ENCODE measurements at places on chromosomes 5 and 9.

GRCh38 chr5:124825250-124825982 lies 79.0 kb upstream of the ZNF608 start:
- DNase-seq: no peak

DNA sequence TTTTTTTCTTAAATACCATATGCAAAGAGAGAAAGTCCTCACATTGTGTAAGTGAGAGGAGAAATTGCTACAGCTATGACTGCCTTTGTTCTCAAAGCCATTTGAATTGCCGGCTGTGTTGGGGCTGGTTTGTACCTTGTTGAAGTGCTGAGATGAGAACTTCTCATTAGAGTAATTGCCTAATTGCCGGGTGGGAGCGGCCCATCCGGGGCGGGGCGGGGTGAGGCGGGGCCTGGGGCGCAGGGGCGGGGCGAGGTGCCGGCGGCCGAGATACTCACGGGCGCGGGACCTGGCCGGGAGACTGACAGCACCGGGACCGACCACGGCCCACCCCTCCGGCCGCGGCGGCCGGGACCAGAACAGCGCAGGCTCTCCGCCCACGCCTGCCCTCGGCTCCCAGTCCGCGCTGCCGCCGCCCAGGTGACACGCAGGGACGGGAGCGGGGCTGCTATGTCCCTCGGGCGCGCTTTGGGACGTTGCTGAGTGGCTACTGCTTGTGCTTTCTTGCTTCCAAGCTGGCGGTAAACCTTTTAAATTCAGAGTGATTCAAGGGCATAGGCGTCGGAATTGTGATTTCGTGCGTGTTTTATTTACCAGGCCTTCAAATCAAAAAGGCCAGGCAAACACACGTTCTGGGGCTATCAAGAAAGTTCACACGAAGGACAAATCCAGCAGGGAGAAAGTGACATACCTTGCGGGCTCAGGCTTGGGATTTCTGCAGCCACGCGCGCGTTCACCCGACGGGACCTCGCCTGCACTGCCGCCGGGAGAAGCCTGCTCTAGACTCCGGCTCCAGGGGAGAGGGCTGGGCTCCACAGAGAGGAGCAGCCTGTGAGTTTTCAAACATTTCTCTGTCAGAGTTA lies 269.1 kb downstream of the FANCC start:
- peak; percentile 92 for DNase-seq

- DNase-seq: no peak
These were observed 82.7 kb downstream of the ZSWIM6 start for GRCh38 chr5:61414806-61415205.

DNA sequence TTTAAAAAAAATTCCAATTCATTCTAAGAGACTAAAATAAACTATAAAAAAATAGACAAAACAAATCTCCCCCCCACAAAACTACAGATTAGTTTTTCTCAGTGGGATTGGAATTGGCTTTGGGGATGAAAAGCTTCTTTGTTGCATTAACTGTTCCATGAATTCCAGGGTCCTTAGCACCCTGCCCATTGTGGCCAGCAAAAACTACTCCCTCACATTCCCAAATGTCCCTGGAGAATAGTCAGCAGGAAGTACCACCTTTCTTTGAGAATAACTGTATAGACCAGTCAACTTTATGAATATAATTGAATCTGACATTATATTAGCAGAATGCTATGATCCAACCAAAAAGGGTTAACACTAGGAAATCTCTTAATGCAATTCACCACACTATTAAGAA lies 147.9 kb downstream of the LPAR1 start:
- no peak for DNase-seq

- DNase-seq: no peak
These were observed 247.9 kb upstream of the TRPC7 start for GRCh38 chr5:136613230-136613629.

DNA sequence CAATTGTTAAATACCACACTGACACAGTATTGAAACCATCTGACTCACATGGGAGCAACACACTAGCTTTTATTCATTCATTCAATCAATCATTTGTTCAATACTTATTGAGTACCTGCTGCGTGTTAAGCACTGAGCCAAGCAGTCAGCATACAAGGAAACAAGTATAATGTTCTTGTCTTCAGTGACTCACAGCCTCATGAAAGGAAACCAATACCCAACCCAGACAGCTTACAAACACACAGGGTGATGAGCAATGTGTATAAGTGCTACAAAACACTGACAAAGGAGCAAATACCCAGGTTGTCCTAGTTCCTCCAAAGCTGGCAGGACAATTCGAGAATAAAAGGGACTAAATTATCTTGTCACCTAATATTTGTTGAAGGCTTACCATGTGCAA lies 67.6 kb upstream of the RASEF start:
- no peak for DNase-seq

- no peak for DNase-seq
These were observed 606.6 kb downstream of the PRELID2 start for GRCh38 chr5:145228564-145228963.

- DNase-seq: no peak
These were observed 276.3 kb downstream of the SAXO1 start for GRCh38 chr9:18756712-18757125.

DNA sequence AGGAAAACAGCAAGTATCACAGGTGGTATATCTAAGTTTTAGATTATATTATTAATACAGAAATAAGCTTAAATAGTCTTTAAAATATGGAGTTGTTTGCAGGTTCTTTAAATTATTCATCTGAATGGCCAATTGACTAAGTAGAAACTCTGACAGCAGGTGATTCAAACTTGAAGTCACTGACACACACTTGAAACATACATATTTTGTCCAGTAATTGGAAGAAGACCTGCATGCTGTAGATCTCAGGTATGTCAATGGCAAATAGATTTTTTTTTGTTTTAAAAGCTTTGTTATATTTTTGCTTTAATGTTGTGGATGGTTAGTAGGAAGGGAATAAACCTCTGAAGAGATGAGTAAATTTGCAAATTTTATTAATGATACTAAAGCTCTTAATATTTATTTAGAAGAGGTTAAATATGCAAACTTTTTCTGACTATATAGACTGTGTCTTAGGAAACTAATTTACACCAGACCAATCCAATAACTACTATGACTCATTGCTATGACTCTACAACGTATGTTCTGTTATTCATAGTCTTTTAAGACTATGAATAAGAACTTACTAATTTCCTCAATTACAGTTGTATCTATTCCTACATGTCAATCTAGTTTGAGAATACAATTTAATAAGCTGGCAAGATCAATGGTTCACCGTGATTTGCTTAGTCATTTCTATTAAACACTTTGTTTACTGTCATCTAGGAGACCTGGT lies 53.9 kb upstream of the RORB start:
- DNase-seq: no peak

DNA sequence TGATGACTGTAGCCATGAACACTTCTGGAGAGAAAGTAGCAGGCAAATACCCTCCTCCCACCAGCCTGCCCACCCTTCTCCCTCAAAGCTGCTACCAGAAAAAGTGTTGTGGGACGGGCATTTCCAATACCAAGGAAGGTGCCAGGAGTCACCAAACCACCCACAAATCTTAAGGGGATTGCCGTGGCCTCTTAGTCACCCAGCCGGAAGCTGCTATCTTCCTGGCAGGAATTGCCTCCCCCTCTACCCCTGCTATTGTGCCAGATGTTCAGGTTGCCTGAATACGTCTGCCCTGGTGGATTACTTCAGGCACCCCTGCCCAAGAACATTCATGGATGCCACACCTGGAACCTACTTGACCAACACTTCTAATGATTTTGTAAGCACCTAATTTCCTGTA lies 156.1 kb downstream of the TTC39B start:
- no peak for DNase-seq

DNA sequence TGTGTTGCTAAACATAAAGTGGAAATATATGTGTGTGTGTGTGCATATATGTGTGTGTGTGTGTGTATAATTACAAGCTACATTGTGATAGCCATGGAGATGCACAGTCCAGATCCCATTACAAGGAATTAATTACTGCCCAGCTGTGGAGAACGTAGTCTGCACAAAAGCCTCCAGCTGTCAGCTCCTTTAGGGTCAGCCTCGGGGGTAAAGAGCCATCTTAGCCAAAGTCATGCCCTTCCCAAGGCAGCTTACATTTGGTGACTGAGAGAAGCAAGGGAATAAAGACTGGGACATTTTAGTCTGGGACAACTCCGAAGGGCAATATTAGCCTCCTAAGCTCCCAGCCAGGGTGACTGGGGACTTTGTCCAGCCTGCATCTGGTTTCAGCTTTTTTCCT lies 21.9 kb upstream of the FOCAD start:
- DNase-seq: no peak

DNA sequence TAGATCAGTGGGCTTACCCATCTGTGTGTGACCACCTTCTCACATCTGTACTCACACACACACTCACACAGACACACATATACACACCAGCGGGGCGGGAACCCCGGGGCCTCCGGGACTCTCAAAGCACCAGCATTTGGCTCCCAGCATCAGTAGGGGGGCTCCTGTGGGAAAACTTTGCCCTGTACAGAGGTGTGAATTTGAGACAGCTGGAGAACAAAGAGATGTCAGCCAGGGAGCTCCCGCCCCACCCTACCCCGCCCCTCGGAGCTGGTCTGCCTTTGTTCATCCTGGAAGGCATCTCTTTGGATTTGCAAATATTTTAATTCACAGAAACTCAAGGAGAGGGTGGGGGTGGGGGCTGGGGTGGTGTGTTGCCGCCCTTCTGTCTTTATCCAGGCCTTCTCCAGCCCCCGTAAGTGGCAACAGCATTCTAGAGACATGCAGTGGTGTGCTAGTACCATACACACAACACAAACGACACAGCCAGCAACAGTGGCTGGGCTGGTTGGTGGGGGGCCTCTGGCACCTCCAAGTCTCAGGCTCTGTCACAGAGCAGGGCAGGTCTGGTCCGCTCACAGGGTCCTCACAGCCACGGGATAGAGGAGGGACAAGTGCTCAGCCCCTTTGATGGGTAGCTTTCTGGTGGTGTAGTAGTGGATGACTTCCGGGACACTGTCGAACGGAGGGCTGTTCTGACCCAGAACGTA lies 15.5 kb upstream of the SLC25A51 start:
- DNase-seq: no peak

- DNase-seq: no peak
These were observed 61.5 kb downstream of the CRB2 start for GRCh38 chr9:123417289-123418051.

DNA sequence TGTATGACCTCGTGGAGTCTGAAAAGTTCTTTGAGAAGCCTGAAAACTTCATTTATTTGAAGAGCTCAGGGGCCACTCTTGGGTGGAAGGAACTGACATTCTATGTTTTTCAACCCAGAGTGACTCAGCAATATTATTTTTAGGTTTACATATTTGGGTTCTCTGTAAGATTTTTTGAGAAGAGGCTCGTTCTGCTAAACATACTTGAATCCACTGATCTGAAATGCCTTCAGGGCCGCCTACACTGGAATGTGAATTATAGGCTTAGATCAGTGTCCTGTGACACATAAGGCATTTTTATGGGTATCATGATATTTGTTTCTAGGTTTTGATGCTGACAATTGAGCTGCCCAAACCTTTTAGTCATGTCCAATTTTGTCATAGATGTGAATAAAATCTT lies 86.2 kb downstream of the PSAT1 start:
- no peak for DNase-seq

DNA sequence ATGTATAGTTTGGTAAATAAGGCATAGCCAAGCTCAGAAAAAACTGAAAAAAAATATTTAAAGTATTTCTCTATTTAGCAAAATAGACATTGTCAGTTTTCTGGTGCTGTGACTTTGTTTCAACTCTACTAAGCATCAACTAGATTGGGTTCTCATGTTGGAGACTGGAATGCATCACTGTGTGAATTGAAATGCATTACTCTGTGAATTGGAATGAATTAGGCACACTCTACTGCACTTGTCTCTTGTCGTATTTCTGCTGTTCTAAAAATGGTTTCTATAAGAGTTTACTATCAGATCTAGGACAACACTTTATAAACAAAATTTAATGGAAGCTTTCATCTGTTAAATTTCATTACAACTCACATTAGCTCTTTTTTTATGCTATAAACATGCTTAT lies 1772.2 kb downstream of the MAT2B start:
- no peak for DNase-seq

DNA sequence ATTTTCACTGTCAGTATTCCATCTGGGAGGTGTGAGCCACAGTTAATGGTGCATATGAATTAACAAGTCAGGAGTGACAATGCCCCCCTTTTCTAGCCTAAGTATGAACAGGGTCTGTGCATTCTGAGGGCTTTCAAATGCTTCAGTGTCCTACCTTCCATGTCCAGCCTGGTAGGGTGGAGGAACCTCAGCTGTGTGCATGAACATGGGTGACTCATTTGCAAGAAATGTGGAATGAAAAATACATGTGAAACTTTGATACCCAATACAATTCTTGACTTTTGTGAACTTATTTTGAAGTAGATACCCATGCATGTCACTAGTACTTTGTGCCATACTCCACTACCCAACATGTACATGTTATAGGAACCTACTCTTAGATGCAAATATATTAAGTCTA lies 375.8 kb downstream of the SEMA5A start:
- DNase-seq: no peak

DNA sequence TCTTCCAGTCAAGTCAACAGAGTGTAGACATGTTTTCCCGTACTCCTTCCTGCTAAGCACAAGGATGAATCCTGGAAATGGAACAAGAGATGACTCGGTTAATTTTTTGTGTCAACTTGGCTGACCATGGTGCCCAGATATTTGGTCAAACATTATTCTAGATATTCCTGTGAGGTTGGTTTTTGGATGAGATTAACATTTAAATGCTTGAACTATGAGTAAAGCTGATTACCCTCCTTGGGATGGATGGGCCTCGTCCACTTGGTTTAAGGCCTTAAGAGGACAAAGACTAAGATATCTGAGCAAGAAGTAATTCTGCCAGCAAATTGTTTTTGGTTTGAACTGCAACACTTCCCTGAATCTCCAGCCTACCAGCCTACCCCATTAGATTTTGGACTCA lies 338.1 kb upstream of the MSX2 start:
- no peak for DNase-seq

DNA sequence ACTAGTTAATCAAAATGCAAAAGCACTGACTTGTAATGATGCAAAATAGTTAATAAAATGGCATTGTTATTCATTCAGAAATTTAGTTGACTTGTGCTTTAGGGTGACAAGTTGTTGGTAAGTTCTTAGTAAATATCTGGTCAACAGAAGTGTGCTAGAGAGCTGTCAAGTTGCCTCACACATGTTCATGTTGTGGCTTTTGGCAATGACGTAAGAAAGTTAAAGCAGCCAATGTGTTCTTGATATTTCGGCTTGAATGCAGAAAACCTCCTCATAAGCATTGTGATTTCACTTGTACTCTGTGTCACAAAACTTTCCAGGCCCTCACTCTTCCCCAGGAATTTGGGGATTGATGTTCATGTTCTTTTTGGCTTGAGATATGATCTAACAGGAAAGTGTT lies 626.7 kb downstream of the PRR16 start:
- no peak for DNase-seq

- DNase-seq: no peak
These were observed 112.1 kb downstream of the EPB41L4A start for GRCh38 chr5:112306956-112307355.
